Right forelimb (tissue), 1 donor: ENCODE measurements at places on chromosomes 2 and 18.

DNA sequence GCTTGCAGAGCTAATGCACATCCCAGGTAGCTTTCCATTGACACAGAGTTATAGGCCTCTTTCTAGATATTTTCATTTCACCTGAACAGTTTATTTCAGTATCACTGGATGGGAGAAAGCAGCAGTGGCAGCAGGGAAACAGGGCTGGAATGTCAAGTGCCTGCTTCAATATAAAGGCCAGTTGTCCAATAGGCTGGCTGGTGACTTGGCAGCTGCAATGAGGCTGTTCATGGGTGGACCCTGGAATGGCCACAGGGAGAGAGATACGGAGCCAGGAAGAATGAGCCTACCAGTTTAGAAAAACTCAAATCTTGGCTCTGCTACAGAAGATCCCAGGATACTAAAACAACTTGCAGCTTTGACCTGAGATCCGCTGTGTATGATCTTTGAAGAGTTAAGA lies 185.0 kb downstream of the BCL11A start:
- DNase-seq: no peak

- no peak for DNase-seq
These were observed 350.6 kb upstream of the VRK2 start for GRCh38 chr2:57696016-57696415.

DNA sequence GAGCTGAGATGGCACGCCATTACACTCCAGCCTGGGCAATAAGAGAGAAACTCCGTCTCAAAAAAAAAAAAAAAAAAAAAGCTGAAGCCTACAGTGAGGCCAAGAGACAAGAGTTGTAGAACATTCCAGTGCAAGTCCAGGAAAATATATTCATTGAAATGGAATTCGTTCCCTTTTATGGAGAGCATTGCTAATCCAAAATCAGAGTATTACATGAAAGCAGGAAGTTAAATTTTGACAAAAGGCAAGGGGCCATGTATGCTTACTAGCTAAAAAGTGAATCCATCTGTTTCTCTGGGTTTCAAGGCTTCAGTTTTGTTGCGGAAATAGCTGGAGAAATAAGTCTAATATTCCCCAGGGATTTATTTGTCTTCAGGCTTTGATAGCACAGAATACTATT lies 471.7 kb downstream of the THSD7B start:
- no peak for DNase-seq

GRCh38 chr2:53654396-53654795 lies 113.2 kb upstream of the CHAC2 start:
- no peak for DNase-seq

DNA sequence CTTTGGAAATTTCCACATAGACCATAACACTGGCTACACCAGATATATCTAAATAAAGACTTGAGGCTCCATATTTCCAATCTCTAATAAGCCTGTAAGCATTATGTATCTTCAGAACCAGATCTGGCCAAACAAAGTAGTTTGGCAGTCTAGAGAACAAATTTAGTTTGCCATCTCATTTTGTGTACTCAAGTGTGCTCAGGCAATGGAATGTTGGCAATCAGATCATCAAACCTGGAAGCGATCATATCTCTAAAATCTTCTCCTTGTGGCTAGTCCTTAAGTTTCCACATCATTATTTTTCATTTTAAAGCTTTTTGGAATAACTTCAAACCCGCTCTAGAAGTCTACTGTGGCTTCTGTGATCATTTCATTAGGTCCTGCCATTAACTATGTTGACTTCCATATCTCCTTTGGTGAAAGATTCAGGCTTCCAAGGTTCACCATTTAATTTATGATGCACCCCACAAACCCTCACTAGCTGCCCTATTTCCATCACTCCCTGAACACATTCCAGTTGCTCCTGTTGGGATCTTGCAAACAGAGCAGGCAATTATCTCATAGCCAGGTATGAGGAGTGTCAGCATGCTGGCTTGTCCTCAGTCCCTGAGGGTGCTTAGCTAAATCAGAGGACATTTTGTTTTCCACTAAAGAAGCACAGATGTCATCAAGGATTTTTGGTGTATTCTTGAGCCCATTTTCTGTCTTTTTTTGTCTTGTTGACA lies 46.2 kb downstream of the WDR75 start:
- DNase-seq: no peak

- no peak for DNase-seq
These were observed 183.1 kb upstream of the CCDC68 start for GRCh38 chr18:55142410-55142809.

DNA sequence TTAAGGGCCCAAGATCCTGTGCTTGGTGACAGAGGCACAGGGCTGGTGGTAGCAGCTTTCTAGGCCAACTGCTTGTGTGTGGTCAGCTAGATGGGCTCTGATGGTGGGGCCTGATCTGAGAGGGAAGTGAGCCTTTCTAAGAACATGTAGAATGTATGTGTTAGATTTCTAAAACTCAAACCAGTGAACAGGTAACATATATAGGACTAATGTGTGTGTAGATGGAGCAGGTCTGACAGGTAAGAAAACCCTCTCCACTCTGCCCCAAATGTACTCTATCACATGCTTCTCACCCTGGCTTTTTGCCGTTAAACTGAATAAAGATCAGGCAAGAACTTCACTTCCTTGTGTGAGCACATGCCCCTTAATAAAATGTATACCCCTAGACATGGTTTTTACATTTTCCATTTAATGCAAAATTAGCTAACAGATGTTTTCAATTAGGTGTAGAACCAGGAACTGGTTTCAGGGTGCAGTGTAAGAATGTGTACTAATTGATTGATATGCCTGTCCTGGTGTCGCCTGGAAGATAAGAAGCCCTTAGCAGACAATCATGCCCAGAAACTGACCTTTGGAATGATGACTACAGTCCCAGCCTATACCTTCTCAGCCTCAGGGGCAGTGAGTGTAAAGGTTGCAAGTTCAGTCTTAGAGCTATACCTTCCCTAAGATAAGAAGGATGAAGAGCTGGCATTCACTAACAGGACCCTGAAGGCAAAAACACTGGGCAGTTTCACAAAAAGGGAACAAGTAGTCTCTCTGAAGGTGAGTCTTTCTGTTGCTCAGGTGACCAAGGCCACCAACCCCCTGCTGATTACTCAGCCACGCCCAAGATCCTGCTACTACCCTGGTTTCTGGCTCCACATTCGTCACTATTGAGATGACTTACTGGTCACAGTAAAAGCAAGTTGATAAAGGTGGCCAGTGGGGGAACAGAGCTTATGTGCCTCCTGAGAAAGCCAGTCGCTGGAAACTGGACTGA lies 71.2 kb downstream of the SPATS2L start:
- no peak for DNase-seq

DNA sequence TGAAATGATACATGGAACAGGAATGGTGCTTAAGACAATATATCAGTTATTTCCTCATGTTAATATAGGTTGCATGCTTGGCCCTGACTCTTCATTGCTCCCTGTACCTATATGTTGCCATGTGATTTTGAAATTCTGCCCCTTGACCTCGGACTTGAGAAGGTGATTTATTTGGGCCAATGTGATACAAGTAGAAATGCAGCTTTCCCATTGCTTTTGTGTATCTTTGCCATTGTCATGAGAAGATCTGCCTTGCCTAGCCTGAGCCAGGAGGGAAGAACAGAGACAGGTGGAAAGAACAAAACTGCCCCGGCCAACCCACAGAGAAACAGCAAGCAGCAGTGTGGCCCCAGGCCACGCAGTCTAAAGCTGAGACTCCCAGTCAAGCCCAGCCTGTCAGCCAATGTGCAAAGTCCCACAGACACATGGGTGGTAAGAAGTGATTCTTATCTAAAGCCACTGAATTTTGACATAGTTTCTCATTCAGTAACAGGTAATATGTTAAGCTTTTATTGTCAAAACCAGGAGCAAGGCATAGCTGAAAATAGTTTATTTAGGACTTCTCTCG lies 245.7 kb upstream of the RND3 start:
- no peak for DNase-seq

DNA sequence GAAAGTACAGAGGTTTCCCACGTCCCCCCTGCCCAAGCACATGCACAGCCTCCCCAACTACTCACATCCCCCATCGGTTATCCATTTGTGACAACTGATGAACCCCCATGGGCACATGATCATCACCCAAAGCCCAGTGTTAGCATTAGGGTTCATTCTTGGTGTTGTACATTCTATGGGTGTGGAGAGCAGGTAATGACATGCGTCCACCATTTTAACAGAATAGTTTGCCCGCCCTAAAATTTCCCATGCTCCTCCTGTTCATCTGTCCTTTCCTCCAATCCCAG lies 74.3 kb downstream of the LONRF2 start:
- DNase-seq: no peak

DNA sequence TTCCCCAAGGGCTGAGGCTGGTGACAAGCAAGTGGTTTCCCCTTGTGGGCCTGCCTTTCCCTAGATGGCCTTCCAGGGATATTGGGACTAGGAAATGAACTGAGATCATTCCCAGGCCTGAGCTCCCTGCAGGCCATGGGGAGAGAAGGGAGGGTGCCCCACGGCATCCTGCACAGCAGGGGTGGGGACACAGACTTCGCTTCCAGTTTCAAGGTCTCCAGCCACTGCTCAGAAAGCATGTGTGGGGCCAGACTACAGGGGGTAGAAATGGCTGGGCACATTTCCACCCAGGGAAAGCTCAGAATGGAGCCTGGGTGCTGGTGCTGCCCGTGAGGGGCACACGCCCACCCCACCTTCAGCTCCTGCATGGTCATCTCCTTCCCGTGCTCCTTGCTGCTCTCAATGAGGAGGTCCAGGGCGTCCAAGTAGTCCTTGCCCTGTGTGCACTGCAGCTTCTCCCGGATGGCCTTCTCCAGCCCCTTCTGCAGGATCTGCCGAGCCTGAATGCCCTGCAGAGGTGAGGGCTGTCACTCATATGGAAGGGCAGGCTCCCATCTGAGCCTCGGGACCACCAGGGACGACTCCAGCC lies 13.2 kb downstream of the CYP26B1 start:
- DNase-seq: peak; percentile 30

DNA sequence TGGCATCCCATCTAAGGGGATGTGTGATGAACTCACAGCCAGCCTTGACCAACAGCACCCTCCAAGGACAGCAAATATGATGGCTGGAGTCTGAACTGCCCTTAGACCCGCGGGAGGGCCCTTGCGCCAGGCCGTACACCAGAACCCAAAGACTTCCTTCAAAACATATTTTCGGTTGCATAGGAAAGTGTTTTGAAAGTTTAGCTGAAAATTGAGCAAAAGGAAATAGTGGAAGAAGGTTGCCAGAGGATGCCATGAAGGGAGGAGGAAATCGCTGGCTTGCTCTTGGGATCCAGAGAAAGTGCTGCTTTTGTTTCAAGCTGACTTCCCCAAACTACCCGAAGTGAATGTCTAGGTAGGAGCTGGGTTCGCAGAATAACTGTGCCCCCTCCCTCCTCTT lies 61.3 kb downstream of the IL1R2 start:
- DNase-seq: peak; percentile 34

DNA sequence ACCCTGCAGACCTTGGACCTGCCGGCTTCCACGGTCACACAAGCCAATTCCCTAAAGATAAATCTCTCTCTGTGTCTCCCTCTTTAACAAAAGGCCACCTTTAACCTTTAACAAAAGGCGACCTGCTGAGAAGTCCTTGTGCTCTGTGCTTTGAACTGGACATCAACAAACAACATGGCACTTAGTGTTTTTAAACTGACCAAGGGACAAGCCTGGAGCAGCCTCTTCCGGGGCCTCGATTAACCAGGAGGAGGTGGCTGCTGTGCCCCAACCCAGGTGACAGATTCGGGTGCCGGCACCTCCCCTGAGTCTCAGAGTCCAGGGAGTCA lies 135.3 kb downstream of the RTP5 start:
- no peak for DNase-seq

- DNase-seq: no peak
These were observed 222.8 kb upstream of the TMEM200C start for GRCh38 chr18:6118080-6118479.

GRCh38 chr2:47293976-47294375 lies 109.0 kb upstream of the MSH2 start:
- DNase-seq: no peak

GRCh38 chr2:112629224-112629623 lies 16.5 kb upstream of the SLC20A1 start:
- DNase-seq: no peak

GRCh38 chr2:126707941-126708340 lies 52.0 kb downstream of the GYPC start:
- DNase-seq: no peak

DNA sequence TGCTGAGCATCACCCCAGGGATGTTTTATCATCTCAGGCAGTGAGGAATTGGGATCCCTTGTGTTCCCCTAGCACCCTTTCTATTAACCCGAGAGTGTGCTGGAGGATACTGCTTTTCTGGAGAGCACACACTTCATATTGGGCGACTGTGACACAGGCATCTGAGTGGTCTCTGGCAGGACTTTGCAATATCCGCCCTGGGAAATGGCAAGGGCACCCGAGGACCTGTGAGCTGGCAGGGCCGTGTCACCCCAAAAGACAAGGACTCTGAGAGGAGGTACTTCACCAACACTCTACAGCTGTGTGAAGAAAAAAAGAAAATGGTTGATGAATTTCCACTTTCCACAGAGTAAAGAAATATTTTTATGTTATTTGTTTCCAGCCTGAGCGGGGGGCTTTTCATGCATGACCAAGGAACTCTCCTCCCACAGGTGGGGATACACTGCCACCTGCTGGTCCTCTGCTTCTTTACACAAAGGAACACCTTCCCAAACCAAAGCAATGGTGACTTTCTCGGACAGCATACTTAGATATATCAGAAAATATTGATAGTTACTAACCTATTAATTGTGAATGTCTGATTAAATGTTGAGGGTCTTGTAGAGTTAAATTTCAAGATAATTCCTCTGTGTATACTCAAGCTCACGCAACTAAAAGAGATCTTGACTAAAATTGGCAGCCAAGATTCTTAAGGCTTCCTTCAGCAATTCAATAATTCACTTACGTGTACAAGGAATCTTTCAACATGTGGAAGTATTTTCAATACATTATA lies 45.9 kb upstream of the REG3G start:
- DNase-seq: peak; percentile 83

- DNase-seq: no peak
These were observed 146.7 kb downstream of the MYO3B start for GRCh38 chr2:170324640-170325046.

DNA sequence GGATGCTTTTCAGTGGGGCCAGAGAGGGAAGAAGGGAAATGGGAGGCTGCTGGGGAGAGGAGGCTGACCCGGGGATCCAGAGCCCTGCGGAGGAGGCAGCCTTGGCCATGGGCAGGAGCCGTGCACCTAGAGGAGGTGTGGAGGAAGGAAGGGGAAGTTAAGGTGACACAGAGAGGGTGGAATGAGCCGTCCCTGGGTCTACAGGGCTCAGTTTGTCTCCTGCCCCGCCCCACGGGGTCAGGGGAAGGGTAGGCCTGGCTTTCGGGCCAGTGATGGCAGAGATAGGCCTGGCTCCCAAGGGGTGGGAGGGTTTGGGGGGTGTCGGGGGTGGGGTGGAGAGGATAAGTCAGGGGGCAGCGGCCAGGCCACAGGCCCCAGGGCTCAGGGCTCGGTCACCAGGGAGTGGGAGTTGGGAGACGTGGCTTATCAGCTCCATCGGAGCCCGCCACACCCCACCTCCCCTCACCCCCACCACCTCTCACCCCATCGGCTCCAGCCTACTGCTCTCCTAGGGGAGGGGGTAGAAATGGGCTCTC lies 39.5 kb upstream of the NOTO start:
- no peak for DNase-seq
